NCI-H1105 (cell line): ENCODE measurements at places on chromosomes 4 and X.

GRCh38 chrX:16745659-16746058 lies 26.2 kb downstream of the SYAP1 start:
- no peak for DNase-seq

DNA sequence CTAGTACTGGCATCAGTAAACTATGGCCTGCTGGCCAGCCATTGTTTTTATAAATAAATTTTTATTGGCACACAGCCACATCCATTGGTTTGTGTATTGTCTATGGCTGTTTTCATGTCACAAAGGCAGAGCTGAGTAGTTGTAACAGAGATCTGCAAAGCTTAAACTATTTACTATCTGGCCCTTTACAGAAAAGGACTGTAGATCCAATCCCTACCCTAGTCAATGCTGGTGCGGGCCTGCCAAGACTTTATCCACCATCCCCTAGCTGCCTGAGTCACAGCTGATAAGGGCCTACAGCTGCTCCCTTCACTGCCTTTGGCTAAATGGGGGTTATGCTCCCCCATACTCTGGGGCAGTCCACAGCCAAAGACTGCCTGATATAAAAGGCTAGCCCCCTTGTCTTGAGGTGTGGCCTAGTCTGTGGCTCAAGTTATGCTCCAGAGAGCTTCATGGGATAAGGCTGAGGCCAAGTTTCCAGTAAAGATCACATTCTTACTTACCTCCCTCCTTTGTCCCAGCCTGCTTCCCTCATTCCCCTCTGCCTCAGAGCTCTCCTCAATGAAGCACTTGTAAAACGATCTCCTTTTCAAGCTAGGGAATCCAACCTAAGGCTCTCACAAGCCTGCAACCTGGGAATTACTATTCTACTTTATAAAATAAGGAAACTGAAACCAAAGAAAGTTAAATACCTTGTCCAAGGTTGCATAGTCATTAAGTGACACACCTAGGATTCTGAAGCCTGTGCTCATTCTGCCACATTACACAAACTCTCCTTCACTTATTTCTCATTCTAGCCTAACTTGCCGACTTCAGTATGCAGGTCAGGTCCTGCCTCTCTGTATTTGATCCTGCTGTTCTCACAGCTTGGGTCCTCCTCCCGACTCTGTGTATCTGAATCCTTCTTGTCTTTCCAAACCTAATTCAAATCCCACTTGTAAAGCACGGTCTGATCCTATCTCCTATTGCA lies 20.7 kb downstream of the ACE2 start:
- no peak for DNase-seq

DNA sequence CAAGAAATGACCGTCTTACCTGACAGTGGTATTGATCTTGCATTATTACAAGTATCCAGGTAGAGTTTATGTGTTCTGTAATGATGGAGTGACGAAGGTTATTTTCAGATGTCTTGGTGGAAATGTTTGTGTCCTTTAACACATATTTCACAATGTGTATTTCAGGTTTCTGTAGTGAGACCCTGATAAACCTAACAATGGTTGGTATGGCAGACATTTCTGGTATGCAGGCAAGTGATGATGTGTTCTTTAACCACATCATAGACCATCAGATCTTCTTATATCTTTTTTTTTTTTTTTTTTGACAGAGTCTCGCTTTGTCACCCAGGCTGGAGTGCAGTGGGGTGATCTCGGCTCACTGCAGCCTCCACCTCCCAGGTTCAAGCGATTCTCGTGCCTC lies 14.6 kb upstream of the ATXN3L start:
- DNase-seq, result no peak

DNA sequence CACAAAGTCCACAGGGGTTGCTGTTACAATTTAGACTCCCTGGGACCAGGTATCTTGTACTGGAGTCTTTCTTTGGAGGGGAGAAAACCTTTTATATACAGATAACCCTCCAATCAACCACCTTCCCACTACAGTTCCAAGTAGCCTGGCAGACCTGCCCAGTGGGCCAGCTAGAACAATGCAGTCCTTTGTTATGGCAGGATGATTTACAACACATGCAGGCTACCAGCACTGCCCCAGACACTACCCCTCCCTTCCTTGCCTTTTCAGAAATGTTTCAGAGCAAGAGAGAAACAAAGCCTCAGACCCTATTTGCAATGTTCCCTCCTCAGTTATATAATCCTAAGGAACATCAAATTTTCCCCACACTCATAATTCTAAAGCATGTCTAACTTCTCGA lies 11.1 kb downstream of the RASL11B start:
- DNase-seq, result no peak

GRCh38 chrX:21745756-21746155 lies 12.2 kb downstream of the SMPX start:
- no peak for DNase-seq

DNA sequence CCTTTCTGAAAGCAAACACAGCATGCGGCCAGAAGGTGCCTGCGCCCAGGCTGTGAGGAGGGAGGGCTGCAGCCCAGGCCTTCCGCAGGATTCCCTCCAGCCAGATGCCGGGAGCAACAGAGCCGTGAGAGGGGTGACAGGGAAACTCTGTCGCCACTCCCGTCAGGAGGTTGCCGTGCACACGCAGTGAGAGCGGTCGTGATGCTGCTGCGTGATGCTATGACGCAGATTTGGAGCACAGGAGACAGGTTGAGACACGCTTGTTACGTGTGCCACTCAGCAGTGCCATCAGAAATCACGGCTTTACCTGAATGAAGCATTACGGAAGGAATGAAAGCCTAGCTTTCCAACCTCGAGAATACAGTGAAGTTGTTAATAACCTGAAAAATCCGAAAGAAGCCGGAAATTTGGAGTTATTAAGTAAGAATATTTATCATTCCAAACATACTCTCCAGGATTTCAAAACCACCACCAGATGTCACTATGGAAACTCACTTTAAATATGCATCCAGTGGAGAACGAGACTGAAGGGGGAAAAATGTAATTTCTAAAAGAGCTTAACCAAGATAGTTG lies 54.4 kb downstream of the FAT1 start:
- DNase-seq, result no peak

GRCh38 chr4:76809594-76810305 lies 88.2 kb downstream of the SOWAHB start:
- DNase-seq, result no peak

DNA sequence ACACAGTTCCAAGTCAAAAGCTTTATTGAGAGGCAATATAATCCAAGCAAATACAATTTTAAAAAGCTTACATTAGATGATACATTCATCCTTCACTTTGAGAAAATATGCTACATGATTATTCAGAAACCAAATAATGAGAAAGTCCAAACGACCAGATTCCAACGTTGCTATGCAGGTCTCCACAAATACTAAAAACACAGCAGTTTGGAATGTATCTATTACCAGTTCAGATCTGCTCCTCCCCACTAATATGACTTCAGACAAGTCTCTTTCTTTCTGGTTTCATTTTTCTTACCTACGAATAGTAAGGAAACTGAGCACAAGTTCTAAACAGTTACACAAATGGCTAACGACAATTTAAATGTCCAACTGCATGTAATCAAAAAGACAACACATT lies 9.5 kb downstream of the NAF1 start:
- DNase-seq, result no peak

- DNase-seq, result no peak
These were observed 122.9 kb downstream of the RS1 start for GRCh38 chrX:18548996-18549395.

DNA sequence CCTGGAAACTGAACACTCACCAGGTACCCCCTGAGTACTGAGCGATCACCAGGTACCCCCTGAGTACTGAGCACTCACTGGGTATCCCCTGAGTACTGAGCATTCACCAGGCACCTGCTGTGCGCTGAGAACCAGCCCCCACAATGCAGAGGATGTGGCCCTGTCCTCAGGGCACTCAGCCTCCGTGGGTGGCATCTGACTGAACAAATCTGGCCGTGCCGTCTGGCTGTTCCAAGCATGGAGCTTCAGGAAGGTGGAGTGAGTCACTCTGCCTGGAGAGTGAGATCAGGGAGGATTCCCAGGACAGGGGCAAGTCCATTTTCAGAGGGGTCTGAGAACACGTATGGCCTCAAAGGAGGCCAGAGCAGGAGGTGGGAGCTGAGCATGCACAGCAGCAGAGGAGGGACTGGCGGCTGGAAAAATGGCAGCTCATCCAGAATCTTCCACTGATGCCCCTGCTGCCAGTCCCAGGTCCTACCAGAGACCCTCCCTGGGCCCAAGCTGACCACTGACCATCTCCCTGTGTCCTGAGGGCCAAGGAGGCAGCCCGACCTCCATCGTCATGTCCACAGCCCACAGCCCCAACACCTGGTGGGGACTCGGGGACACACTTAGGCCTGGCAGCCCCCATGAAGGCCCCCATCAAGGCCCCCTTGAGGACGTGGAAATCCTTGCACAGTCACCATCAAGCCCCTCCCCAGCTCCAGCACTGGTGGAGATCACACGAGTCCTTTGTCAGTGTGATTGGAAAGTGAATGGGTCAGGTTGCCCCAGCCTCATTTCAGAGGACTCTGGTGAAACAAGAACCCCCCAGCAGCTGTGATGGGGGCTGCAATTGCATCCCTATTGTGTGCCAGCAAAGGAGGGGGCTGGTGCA lies 94.1 kb downstream of the HMX1 start:
- no peak for DNase-seq

- DNase-seq, result no peak
These were observed 107.2 kb downstream of the GASK1B start for GRCh38 chr4:158065603-158066002.

GRCh38 chr4:8435656-8436121 lies 4.8 kb downstream of the ACOX3 start:
- no peak for DNase-seq

- no peak for DNase-seq
These were observed 106.0 kb upstream of the NAP1L5 start for GRCh38 chr4:88803600-88804096.

- no peak for DNase-seq
These were observed 52.4 kb downstream of the SEPTIN11 start for GRCh38 chr4:77001907-77002306.

DNA sequence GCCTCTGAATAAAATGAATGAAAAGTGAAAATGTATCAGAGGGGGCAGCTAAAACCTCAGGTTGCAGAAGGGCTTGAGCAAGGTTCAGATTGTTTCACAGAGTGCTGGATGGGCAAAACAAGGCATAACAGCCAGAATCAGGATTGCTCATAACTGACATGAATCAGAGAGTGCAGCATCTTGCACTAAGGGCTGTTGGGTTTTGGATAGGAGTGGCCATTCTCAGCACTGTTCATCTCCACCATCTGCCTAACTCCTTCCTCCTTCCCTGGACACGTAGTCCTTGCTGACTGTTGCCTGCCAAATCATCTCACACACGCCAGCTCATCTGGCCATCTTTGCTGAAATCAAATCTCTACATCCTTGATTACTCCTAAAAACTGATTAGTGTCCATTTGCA lies 75.3 kb upstream of the C1QTNF7 start:
- no peak for DNase-seq

DNA sequence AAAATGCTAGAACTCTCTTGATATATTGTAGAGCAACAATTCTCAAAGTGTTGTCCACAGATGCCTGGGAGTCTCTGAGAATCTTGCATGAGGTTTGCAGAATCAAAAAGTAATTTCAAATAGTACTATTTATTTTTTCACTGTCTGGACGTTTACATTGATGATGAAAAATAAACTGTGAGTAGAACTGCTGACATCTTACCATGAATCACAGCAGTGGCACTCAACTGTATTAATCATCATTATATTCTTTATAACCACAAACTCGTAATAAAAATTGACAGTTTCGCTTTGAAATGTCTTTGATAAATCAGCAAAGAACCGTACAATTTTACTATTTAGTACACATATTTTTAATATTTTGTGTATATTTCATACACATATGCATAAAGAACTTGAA lies 94.5 kb downstream of the NAF1 start:
- no peak for DNase-seq

- no peak for DNase-seq
These were observed 13.6 kb downstream of the TNIP3 start for GRCh38 chr4:121150486-121150885.

- DNase-seq, result no peak
These were observed 14.3 kb downstream of the JCHAIN start for GRCh38 chr4:70651864-70652506.

GRCh38 chrX:44156726-44157125 lies 183.5 kb upstream of the NDP start:
- no peak for DNase-seq

DNA sequence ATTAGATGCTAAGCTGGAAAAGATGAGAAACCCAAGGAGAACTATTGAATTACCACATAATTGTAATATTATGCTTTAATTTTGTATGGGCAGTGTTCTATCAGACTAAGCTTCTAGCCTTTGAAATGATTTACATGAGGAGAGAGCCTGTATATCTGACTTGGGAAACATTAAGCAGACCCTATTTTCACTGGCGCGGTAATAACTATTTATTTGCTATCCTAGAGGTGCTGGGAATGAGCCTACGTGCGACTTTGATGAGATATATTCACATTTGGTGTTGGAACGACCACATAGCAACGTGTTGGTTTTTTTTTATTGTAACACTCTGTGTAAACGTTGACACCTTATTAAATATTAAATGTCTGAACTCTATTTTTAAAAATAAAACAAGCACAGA lies 80.5 kb downstream of the CLCN4 start:
- no peak for DNase-seq

GRCh38 chr4:89356086-89356485 lies 48.5 kb upstream of the GPRIN3 start:
- peak; percentile 61 for DNase-seq

DNA sequence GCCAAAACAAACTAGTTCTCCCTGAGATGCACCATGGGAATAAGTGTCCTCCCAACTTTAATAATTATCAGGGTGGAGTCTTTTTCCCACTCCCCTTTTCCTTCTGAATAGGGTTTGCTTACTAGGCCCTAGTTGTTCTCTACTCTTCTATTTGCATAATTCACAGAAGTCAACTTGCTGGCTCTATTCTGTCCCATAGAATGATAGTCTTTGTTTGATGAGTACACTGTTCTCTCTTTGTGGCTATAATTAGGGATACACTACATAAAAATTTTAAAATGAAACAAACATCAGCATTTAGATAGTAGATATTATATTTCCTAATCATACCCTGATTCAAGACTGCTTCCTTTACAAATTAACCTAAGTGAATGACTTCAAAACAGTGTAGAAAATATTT lies 10.3 kb downstream of the PDHA2 start:
- DNase-seq, result no peak

- no peak for DNase-seq
These were observed 185.5 kb upstream of the PITX2 start for GRCh38 chr4:110808351-110808878.

- no peak for DNase-seq
These were observed 200.4 kb downstream of the PTTG2 start for GRCh38 chr4:38160487-38161207.
